ENCODE measurements at places on chromosomes 1 and 21.

- no peak for DNase-seq
Measured at GRCh38 chr1:53220962-53221286, 490 bp upstream of the CZIB start.

DNA sequence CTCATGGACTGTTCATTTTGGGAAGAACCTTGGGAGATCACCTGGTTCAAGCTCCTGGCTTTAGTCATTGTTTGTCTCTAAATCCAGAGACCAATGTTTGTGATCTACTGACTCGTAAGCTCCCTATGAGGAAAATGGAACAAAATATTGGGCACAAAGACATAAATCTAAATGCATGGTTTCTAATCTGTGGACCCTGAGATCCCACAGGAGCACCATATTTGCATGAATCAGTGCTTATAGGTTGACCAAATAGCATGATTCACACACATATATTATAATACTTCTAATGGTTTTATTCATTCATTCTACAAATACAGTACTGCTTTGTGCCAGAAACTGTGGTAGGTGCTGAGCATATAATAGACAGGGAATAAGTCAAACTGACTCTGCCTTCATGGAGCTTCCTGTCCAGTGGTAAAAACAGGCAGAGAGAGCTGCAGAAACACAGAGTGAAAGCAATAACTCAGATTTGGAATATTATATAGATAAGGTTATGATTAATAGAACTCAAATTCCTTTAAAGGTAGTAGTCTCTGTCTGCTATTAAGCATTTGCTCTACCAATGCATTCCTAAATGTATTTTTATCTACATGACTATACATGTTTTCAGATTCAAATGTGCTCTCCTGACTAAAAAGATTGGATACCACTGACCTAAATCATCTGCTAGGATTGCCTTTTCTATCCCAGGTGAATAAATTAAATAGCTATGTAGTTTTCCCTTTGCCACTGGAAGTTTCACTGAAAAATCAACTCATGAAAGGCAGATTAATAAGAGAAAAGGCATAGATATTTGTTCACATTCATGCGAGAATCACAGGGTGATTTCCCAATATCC, 198.6 kb upstream of the CAMK1G start:
- DNase-seq = no peak

DNA sequence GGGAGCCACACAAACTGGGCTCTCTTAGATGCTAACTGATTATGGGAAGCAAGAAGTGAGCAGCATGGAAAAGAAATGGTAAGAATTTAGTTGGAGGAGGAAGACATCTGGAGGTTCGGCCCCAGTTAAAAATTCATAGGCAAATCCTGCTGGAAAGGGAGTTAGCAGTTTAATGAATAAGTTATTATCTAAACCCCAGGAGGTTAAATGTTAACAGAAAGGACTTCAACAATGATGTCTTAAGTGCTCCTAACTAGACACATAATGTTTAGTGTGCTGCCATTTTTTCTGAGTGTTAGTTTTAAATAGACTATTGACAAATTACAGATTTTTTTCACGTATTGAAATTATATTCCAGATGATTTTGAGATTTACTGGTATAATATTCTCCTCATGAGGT, 1265.3 kb upstream of the ADGRL2 start:
- no peak for DNase-seq

DNA sequence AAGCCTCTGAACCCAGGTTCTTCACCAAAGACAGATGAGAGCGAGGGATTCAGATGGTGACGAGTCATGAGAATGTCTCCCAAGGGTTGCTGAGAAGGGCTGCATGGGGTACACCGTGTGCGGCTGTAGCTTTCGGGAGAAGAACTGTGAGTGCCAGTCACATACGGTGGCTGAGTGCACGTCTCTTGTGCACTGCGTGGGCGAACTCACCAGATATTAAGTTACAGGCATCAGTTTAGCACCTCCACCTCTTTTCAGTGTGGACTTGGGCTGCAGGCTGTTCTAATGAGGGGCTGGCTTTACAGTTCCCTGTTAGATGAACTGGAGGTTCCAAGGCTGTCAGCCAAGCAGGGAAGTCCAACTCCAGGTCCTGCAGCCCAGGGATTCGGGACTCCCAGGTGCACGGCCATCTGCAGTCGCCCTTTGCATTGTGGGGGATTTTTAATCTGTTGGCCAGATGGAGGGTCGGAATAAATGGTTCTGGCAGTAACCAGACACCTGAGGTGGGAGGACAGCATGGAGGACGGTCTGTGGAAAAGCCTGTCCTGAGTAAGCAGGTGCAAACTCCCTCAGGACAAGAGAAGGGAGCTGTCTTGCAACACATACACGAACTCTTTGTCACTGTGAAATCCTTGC, 26.5 kb upstream of the AVPR1B start:
- no peak for DNase-seq

DNA sequence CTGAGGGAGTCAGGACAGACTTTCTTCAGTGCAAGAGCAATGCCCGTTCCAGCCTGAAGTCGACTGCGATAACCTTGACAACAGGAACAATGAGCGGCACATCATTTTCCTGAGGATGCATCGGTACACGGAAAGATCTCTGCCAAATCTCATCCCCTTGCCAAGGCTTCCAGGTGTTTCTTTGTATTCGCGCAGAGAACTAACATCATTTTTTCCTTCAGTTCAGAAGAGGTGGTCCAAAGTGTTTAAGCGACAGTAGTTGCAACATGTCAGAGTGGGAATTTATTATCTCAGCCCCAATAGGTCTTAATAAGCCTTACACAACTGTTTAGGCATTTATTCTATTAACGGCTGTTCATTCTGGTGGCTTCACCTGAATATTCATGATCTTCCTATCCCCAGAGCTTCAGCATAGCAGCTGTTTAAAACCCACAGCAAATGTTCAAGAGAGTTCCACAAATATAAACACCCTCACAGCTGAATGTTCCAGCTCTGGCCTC, 129.7 kb upstream of the NFIA start:
- no peak for DNase-seq

GRCh38 chr1:221611656-221612046, 130.2 kb downstream of the DUSP10 start:
- DNase-seq = no peak

GRCh38 chr1:245692318-245692717, 537.5 kb downstream of the KIF26B start:
- DNase-seq = no peak

- no peak for DNase-seq
Measured at GRCh38 chr1:79472067-79472656, 465.6 kb upstream of the ADGRL4 start.

GRCh38 chr1:77538956-77539518, 143.4 kb downstream of the ZZZ3 start:
- no peak for DNase-seq

DNA sequence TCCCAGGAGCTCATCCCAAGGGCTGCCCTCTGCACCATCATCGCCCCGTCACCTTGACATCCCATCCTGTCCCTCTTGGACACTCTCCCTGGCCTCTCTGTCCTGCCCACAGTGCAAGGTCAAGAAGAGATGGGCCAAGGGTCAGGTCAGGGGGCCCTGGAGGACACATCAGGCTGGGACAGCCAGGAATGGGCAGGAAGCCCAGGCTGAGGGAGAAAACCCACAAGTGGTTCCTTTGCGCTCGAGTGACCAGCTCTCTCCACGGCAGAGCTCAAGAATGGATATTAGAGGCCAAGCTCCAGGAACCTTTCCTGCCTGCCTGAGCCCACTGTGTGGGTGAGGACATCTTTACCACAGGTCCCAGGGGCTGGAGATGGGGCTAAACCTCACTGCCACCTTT, 41.0 kb downstream of the KCNN3 start:
- no peak for DNase-seq

DNA sequence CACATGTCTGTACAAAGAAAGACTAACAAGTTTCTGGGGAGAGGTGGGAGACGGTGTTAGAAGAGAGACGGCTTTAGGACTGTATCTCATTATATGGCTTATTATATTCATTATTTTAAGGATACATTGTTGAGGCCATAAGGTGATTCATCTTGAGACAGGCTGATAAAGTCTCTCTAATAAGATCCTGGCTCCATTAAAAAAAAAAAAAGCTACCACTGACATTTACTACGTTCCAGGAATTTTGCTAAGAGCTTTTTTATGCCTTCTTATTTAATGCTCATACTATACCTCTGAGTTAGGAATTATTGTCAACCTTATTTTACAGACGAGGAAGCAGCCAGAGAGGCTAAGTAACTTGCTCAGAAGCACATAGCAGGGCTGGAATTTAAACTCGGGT, 173.7 kb downstream of the GABPA start:
- DNase-seq = no peak

DNA sequence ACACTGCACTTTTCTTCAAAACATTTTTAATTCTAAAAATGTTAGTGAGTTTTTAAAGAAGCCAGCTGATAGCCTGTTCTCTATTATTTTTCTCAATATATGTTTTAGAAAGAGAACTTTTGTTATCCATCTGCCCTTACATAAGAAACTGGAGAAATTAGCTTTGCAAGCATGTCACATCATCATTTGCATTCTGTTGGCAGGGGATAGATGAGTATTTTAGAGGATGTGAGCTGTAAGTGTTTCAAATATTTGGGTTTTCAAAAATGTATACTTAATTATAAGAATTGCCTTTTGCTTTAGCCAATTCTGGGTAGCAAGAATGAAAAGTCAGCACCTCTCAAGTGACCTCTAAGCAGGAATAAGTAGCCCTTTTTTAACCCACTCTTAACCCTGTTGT, 7.4 kb downstream of the NFIA start:
- DNase-seq = no peak

GRCh38 chr1:226425431-226426031, 17.6 kb upstream of the PARP1 start:
- DNase-seq = no peak

DNA sequence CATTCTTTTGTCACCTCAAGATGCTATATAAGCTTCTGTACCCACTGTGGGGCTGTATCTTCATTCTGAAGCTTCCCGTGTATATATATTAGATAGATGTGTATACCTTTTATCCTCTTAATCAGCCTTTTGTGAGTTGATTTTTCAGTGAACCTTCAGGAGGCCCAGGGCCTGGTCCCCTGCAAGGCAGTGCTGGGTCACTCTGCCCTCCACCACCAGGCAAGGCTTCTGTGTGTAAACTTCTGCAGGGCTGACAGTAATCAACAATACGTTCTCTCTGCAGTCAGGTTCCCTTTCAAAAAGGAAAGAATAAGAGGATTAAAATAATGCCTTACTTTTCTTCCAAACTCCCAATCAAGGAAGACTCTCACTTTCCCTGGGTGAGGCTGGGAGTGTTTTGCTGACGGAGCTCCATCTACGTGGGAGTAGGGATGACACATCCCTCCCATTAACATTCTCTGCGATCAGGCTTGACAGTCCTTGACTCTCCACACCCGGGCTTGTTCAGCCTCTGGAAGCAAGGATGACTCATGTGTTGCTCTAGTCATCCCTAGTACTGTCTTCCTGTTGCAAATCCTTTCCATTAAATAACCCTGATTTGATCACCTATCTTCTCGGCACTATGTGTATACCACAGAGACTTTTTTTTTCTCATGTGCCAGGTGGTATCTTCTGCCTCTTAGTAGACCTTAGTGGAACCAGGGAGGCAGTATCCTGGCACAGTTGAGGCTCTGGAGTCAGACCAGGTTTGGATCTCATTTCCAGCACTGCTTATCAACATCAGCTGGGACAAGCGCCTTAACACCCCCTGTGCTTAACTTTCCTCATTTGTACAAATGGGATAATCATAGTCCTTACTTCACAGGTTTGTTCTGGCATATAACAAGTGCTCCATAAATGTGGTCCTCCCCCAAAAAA, 70.3 kb upstream of the KCNK1 start:
- DNase-seq = no peak

DNA sequence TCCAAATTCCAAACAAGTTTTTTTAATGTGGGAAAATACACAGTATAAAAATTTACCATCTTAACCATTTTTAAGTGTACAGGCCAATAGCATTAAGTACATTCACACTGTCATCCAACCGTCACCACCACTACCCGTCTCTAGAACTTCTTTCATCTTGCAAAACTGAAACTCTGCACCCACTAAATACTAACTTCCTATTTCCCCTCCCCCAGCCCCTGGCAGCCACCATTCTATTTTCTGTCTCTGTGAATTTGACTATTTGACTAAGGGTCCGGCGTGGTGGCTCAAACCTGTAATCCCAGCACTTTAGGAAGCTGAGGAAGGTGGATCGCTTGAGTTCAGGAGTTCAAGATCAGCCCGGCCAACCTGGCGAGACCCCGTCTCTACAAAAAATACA, 36.1 kb downstream of the CLSTN1 start:
- DNase-seq = peak; percentile 48

DNA sequence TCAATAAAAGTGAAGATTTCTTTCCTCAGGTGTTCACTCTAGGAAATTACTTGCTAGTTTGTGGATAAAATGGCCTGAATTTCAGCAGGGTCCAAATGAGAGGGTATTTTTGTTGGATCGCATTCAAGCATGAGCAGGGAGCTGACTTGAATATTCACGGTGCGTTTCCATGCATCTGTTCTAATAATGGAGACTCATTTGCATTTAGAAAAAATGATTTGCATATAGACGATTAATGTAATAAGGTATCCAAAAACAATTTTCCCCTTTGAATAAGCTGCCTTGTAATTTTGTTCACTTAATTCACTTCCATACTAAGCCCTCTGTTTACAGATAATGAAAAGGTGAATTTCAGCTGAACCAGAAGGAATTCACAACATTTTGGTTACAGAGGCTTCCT, 130.9 kb upstream of the AJAP1 start:
- no peak for DNase-seq

DNA sequence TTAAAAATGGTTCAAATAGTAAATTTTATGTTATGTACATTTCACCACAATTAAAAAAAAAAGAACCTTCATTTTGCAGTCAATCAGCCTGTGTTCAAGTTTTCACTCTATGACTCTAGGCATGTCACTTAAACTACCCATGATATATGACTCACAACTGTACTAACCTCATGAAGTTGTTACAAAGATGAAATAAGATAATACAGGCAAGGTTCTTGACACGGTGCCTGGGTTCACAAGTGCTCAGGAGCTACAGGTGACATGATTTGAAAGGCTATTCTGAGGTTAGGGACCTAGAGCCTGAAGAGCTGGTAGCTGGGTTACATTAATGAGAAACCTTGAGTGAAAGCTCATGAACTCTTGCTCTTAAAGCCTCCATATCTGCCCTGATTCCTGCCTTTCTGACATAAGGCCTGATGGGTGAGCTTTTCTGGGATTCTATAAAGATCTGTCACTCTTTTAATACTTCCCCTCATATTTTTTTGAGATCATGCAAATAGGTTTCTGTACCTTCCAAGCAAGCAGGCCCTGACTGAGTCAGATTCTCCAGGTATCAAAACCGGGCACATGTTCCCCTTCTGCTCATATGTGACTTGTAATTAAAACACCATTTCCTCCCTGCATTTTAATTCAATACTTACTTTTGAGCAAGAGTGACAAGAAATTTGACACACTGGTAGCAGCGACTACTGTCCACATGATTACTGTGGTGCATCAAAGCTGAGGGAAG, 34.0 kb downstream of the PCSK9 start:
- DNase-seq = no peak

GRCh38 chr21:27813750-27814149, 846.9 kb upstream of the ADAMTS5 start:
- no peak for DNase-seq

DNA sequence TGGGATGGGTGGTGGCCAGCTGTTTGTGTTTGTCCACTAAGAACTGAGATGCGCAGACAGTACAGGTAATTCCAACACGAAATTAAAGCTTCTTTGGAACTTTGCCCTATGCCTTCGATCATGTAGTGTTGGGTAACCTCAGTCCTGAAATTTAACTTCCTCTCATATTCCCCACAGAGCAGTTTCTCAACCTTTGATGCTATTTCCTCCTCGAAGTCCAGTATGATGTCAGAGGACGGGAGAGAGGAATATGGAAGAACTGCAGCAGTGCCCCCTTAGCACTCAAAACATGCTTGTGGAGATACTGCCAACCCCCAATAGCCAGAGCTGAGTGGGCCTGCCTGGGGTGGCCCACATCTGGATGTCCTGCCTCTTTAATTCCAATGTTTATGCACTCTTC, 3.6 kb downstream of the LPAR3 start:
- peak; percentile 82 for DNase-seq

All from inflammatory macrophage treated with lipopolysaccharide for 1 hour (primary cell).